Right renal pelvis (tissue), 4 donors: ENCODE measurements at places on chromosomes 4 and X.

DNA sequence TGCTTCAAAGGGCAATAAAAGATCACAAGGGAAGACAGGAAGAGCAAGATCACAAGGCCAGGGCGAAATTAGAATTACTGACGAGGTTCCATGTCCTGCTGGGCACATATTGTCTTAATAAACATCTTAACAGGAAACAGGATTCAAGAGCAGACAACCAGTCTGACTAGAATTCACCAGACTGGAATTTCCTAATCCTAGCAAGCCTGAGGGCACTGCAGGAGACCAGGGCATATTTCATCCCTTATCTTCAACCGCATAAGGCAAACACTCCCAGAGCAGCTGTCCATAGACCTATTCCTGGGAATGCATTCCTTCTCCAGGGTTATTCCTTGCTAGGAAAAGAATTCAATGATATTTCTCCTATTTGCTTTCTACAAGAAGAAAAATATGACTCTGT, 12.4 kb upstream of the TDO2 start:
- no peak for DNase-seq

DNA sequence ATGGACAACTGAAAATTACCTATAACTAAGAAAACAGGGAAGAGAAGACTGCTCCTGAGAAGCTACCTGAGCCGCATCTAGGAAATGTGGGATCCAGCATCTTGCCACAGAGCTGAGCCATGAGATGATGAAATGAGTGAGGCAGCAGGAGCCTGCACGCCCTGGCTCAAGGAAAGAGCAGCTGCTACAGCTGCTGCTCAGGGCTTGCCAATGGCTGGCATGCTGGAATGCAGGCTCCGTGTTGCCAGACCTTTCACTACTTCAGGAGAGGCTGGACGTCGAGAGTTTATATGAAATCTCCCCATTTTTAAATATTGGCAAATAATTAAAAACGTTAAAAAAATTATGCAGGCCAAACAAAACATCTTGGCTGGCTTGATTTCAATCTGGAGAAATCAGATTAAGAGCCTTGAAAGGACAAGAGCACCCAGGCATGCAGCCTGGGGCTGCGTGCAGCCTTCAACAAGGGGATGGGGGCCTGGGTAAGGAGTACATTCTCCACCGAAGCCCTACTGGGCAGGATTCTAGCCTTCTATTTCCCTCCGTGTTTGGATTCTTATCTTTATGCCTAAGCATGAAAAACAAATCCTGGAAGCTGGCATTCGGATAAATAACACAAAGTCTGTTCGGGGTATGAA, 227.6 kb downstream of the NR3C2 start:
- DNase-seq, result no peak

DNA sequence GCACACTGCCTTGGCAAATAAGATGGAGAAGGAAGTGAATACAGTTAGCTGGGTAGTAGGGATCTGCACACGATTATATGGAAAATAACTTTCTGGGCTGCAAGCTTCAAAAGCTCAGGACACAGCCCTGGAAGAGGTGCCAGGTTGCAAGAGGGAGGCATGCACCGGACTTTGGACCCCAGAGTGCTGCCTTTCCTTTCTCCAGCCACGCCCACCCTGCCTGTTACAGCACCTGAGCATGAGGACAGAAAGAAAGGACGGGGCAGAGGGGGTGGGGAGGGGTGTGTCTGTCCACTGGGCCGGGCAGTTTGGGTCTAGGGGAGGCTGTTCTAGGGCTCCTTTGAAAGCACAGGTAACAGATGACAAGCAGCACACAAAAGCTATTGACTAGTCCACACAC, 152.8 kb downstream of the ENPP6 start:
- DNase-seq, result no peak

DNA sequence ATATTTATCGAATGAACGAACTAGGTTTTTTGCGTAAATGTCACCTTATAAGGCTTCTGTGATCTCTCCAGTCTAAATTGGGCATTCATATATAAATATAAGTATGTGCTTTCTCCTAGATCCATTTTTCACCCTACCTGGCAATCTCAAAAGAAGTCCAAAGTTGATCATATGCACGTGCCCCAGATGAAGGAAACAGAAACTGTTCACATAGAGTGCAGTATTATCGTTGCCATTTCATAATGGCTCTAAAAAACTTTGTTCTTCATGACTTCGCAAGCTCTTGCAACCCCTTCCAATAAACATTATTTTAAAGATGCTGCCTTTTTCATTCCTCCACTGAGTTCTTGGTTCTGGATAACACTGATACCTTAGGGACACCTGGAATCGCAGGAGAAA, 708 bp downstream of the INTS12 start:
- DNase-seq, result no peak

DNA sequence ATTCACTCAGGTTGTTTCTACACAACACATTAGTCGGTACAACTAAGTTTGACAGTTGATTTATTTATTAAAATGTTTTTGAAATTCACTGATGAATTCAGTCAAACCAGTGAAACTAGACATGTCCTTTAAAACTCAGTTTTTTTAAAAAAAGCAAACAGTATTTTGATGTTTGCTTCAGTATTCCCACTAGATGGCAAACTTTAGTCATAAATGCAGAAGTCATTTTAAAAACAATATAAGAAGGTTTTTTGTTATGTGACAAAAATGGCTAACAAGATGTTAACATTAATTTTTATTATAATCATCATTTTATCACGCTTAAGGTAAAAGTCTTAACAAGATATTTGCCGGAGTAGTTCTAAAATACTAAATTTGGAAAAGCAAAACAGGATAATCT, 1337.8 kb upstream of the DIAPH2 start:
- DNase-seq, result no peak

- DNase-seq, result no peak
Observed at GRCh38 chrX:49958727-49959485, 36.5 kb downstream of the CLCN5 start.

GRCh38 chr4:145319751-145320150, 139.4 kb upstream of the OTUD4 start:
- DNase-seq, result no peak

DNA sequence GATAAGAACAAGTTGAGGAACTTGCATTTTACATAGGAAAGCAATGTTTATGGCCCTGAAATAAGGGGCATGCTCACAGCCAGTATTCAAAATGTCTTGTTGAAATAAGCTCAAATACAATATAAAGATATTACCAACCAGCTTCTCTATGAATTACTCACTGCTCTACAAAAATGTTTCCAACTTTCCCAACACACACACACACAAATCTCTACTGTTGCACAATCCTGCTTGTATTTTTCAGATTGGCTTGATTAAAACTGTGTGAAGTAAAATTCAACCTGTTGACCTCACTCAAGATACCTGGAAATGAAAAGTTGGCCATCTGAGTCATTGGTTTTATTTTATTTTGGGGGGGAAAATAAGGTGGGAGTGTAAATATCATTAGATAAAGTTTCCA, 128.6 kb downstream of the CHIC2 start:
- no peak for DNase-seq

DNA sequence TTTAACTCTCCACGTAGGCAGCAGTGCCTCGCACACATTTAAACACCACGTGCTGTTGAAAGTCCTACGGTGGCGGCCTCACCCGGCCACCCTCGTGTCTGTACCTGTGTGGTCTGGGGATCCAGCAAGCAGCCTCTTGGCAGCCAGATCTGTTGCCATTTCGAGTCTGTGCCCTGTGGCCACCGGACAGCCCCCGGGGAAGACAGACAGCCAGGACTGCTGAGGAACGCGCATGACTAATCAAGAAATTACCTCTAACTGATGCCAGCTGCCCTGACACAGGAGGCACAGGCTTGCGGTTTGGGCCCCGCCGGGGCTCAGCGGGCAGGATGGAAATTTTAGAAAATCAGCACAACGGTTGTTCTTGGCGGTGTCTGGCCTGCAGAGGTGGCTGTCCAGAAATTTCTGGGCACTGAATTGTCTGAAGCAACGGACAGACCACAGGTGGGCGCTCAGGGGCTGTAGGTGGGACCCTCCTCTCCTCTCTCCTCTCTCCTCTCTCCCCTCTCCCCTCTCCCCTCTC, 15.6 kb upstream of the ASMTL start:
- DNase-seq, result no peak

- no peak for DNase-seq
Observed at GRCh38 chr4:123083646-123084045, 161.2 kb upstream of the NUDT6 start.

DNA sequence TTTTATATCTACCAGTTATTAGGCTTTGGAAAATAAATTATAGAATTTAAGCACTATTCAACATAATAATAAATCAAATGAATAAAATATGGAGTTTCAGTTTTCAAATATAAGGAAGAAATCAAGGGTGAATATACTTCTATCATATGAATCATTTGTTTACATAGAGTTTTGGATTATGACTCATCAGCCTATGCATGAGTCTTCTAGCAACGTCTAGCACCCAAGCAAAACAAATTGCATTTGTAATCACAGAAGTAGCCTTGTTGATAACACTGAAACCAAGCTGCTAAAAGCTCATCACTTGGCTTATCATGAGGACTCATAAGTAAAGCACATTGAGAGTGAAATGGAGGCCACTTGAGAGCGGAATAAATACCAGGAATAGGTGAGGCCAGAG, 434.6 kb downstream of the PCDH11X start:
- DNase-seq, result no peak

- no peak for DNase-seq
Observed at GRCh38 chr4:45484740-45485139, 639.1 kb downstream of the GABRG1 start.

DNA sequence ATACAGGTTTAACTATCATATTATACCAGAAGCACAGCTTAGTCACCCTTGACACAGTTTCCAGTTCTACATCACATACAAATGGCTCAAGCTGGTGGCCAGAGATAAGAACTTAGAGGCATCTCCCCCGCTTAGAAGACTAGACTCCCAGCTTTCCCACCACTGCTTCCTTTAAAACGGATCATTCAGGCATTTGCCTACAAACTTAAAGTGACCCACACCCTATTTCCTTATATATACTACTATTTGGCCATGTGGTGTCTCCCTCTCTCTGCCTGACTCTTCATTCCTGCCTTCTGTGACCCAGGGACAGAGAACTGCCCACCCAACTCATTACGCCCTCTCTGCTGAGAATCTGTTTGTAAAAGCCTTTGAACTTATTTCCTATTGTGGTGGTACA, 781.2 kb upstream of the DIAPH2 start:
- DNase-seq, result no peak

DNA sequence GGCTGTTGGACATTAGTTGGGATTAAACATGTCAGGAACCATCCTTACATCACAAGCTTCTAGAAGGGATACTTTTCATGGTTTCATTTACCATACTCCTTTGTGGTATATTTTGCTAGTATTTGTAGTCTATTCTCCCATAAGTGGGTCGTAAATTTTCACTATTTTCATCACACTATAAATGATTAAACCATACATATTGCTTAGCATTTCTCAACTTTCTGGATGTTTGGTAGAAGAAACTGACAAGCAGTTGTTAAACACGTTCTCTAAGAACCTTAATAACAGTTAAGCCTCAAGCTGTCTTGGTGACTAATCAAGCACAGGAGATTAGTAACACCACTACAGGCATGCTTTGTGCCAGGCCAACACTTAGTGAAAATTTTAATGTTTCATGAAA, 375.5 kb downstream of the NAF1 start:
- DNase-seq, result no peak

- no peak for DNase-seq
Observed at GRCh38 chrX:154355776-154356140, 18.7 kb downstream of the FLNA start.

DNA sequence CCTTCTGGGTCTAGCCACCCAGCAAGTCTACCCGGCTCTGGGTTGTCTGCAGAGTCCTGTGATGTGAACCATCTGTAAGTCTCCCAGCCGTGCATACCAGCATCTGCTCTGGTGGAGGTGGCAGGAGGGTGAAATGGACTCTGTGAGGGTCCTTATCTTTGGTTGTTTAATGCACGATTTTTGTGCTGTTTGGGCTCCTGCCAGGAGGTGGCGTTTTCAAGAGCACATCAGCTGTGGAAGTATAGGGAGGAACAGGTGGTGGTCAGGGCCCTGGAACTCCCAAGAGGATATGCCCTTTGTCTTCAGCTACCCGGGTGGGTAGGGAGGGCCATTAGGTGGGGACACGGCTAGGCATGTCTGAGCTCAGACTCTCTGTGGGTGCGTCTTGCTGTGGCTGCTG, 66.5 kb upstream of the ZFP42 start:
- no peak for DNase-seq

DNA sequence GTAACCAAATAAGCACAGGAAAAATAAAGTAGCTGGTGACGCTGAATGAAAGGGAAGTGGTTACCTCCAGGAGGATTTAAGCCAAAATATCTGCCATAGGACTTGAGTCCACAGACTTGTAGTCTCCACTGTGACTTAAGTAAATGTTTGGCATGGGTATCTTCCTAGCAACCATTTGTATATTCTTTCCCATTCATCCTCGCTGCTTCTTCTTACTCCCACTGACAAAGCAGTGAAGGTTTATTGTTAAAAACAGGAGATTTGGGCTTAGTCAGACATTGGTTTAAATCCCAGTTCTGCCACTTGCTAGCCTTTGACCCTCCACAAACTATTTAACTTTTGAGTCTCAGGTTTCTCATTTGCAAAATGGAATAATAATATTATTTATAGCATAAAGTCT, 22.3 kb downstream of the COL4A6 start:
- no peak for DNase-seq

DNA sequence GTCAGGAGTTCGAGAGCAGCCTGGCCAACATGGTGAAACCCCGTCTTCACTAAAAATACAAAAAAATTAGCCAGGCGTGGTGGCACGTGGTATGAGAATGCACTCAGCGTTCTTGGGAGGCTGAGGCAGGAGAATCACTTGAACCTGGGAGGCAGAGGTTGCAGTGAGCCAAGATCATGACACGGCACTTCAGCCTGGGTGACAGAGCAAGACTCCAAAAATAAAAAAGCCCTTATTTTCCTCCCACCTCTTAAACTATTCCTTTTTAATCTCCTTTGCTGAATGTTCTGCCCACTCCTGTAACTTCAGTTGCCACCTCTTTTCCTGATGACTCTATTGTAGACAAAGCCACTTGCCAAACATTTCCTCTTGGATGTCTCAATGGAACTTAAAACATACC, 72.6 kb downstream of the TAF1 start:
- no peak for DNase-seq

DNA sequence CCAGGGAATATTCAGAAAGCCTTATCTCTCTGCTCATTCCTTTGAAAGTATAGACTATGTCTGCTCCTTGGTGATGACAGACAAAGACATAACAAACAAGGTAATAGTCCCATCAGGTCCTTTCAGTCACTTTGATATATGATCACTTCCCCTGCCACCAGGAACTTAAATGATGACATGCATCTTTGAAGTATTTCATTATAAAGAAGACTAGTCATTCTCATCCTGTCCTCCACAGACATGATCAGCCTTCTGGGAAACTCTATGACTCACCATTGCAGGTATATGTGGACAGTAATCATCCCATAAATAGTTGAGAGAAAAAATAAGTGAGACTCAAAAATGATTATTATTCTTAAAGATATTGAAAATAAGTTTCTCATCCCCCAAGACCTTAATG, 117.5 kb upstream of the VCX2 start:
- DNase-seq, result no peak

GRCh38 chr4:4930677-4931076, 71.2 kb downstream of the MSX1 start:
- DNase-seq, result no peak
